Muscle of leg (tissue), 16 donors: ENCODE measurements at places on chromosomes 3 and 15. TPM values are rescaled to one million over a fixed set of nuclear protein-coding genes. Genes with fewer than 3 reads are reported as not detected.
A peak's percentile ranks its signal among the peaks of the same experiment; 100 is the strongest.

GRCh38 chr3:100412912-100413590 is 11.7 kb downstream of the LNP1 start:
- peak; percentile 61 for DNase-seq

Gene ALDH1L1
- 0.18 TPM for total RNA-seq

Gene PAQR5
- total RNA-seq: 0.13 TPM

Gene RHO
- total RNA-seq: 0.04 TPM

- DNase-seq: no peak
These were observed 235.7 kb upstream of the THBS1 start for GRCh38 chr15:39345176-39345575.

DNA sequence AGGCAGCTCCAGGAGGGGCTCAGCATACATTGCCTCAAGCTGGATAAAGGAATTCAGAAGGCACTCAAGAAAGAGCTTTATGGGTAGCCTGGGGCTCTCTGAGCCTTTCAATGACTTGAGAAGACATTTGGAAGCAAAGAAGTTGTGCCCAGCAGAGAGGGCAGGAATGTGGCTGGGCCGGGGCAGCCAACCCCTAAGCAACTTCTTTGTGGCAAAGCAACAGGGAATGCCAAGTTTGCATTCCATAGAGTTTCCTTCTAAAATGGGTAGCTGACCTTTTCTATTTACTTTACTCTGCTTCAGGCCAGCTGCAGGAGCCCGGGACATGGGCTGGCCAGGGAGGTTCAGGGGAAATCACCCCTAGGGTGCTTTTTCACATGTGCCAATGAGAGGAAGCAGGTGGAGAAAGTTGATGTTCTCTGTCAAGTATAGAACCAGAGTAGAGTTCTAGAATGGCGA is 45.6 kb downstream of the CCDC12 start:
- no peak for DNase-seq

DNA sequence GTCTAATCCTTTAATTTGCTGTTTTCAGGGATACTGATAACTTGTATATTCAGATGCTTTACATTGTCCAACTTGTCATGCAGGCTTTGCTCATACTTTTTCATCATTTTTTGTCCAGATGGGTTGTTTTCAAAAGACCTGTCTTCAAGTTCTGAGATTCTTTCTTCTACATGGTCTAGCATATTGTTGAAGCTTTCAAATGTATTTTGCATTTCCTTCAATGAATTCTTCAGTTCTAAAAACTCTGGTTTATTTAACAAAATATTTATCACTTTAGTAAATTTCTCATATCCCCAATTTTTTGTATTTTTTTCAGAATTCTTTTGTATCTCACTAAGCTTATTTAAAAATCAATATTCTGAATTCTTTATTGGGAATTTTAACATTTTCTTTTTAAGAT is 388.3 kb upstream of the IL12A start:
- DNase-seq: no peak

- DNase-seq: no peak
These were observed 46.1 kb downstream of the SLC9C1 start for GRCh38 chr3:112247900-112248299.

Gene HESX1
- total RNA-seq: 1.4 TPM

DNA sequence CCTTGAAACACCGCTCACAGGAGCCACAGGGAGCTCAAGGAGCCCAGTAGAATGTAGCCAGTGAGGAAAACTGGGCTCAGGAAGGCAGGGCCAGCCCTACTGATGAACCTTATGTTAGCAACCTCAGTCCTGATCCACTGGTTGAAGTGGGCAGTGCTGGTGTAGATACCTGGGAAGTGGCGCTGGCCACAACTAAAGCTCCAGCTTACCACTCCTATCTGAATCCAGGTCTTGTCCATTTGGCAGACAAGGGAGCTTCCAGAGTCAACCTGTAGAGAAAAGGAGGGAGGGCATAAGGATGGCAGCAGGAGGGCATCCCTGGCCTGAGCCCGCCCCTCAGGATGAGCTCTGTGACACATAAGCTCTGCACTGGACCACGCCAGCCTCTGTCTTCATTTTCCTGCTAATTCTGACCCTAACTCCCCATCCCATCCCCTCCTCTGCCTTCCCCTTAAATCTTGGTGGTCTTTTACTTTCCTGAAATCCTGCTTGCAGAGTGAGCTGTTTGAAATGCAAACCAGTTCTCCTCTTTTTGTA is 2.1 kb upstream of the PRSS50 start:
- DNase-seq: no peak

DNA sequence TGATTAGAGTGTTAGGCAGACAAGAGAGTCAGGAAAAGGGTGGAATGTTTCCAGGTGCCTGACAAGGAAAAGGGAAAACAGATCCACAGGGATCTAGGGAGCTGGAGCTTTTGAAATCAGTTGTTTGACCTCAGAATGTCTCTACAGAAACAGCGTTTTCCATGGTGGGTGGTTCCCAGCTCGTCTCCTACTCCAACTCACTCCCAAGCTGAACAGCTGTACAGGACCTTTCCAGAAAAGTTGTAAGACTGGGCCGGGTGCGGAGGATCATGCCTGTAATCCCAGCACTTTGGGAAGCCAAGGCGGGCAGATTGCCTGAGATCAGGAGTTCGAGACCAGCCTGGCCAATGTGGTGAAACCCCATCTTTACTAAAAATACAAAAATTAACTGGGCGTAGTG is 55.7 kb upstream of the RYK start:
- peak; percentile 73 for DNase-seq

GRCh38 chr3:123843668-123844067 is 40.5 kb downstream of the MYLK start:
- no peak for DNase-seq

GRCh38 chr3:134211797-134212196 is 38.9 kb downstream of the RYK start:
- peak; percentile 51 for DNase-seq
